ENCODE measurements at places on chromosomes 4 and X.

DNA sequence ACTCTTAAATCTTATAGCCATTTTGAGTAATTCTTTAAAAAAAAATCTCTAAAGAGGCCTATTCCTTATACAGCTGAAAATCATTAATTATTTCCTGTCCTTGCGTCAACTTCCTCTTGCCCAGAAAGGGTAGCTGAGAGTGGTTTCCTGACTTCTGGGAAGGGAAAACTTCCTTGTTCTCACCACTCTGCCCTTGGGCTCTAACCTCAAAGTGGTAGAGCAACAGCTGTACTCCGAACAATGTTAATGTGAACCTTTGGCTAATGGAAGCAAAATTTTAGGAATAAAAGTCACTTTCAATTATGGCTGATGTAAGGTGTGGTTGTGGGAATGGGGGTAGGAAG is 15.3 kb downstream of the KLHL2 start:
- no peak for DNase-seq

- DNase-seq = no peak
These were observed 107.0 kb downstream of the AGTR2 start for GRCh38 chrX:116277351-116278225.

GRCh38 chr4:4619821-4620220 is 78.0 kb upstream of the STX18 start:
- DNase-seq = no peak

GRCh38 chrX:146056511-146057081 is 239.0 kb downstream of the SLITRK2 start:
- no peak for DNase-seq

DNA sequence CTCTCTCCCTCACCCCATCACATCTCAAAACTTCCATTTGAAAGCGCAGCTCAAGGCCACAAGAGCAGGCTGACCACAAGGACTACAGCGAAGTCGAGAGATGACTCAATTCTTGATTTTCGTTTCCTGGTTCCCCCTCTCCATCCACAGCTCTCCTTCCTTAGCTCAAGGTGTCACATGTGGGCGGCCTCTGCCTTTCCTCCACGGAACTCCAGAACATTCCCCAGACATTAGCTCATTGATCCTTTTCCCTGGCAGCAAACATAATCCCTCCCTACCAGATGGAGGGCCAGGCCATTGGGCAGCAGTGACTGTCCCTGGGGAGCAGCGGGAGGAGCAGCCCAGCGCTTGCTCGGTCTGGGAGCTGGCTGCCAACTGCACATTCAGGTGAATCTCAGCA is 56.3 kb downstream of the CCDC149 start:
- no peak for DNase-seq

GRCh38 chrX:29699239-29699638 is 516.1 kb upstream of the MAGEB2 start:
- DNase-seq = no peak

DNA sequence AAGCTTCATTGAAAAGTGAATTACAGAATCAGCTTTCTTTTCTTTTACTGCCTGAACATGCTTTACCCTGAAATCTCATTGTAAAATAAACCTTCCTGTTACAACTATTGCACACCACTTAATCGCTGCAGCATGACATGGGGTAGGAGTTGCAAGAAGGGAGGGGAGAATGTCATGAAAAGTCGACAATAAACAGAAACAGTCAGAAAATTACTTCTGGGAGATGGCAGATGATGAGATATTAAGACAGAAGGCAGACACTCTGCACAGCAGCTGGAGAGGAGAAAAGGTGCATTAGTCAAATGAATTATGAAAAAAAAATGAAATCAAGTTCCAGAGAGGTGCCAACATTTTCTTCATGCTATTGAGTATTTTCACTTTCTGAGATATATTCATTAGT is 287.7 kb downstream of the PCDH7 start:
- DNase-seq = no peak

DNA sequence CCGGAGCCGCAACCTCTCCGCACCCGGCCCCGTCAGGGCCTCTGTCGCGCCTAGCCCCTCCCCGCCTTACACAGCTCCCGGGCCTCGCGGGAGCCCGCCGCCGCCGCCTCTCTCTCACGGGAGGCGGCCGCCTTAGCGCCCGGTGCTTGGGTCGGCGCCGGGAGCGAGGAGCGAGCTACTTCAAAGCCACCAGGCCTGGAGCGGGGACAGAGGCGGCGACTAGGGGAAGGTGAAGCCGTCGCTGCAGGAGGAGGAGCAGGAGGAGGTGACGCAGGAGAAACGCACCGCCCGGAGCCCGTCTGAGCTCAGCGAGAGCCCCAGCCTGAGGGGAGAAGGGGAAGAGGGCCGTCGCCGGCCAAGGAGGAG is 250 bp downstream of the USP9X start:
- DNase-seq = peak; percentile 55

DNA sequence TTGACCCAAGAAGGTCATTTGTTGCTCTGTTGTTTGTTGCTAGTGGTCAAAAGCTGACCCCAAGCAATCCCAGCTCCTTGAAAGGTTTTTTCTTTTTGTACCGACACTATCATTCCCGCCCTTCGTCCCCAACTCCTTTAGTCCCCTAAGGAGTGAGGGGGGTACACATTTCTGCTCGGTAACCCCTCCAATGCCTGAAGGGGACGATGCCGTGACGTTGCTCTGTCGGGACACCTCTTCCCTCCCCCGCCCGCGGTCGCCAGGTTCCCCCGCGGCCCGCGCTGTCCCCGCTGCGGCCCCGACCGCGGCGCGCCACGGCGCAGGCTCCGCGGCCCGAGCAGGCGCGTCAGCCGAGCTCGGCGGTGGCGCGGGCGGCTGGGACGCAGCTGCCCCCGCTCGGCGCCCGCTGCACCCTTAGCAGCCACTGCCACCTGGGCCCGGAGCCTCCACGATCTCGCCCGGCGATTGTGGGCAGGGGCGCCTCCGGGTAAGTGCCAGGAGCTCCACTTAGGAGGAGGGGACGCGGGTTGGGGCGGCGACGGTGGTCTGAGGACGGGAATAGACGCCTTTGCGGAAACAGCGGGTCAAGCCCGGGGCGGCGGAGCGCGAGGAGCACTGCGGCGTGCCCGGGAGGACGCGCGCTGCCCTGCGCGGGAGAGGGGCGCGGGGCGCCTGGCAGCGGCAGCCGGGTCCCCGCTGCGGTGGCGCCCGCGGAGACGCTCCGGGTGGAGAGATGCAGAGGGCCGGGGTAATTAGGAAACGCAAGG is at the start of gene GLRB:
GLRB (plus strand) TSS at position 340 of the 767 bp plus-strand sequence. CDS start 1,875 bp downstream, outside the sequence.
- peak; percentile 66 for DNase-seq

DNA sequence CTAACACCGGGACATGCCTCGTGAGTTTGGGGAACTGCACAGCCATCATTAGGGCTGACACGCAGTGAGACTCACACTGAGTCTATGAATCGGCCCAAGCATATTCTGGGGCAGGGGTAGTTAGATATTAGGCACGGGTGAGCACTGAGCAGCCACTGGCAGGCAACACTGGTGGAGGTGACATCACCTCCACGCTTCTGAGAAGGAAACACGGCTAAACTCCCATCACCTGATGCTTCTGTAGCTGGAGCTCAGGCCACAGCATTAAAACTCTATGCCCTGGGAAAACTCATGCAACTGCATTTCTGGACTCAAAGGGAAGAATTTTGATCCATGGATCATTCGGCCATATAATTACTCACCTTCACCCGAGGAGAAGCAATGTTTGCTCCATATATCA is 100.8 kb upstream of the OTUD4 start:
- no peak for DNase-seq

DNA sequence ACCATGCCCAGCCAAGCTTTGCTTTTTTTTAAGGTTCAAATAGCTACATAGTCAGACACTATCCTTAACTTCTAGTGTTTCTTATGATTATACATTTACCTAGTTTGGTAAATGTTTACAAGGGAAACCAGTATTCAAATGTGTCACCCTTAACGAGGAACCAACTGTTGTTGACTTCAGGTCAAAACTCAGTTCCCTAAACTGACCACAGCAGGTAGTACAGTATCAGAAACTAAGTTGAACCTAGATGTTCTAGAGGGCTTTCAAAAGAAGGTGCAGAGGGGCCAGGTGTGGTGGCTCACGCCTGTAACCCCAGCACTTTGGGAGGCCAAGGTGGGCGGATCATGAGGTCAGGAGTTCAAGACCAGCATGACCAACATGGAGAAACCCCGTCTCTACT is 11.3 kb downstream of the GPC4 start:
- no peak for DNase-seq

DNA sequence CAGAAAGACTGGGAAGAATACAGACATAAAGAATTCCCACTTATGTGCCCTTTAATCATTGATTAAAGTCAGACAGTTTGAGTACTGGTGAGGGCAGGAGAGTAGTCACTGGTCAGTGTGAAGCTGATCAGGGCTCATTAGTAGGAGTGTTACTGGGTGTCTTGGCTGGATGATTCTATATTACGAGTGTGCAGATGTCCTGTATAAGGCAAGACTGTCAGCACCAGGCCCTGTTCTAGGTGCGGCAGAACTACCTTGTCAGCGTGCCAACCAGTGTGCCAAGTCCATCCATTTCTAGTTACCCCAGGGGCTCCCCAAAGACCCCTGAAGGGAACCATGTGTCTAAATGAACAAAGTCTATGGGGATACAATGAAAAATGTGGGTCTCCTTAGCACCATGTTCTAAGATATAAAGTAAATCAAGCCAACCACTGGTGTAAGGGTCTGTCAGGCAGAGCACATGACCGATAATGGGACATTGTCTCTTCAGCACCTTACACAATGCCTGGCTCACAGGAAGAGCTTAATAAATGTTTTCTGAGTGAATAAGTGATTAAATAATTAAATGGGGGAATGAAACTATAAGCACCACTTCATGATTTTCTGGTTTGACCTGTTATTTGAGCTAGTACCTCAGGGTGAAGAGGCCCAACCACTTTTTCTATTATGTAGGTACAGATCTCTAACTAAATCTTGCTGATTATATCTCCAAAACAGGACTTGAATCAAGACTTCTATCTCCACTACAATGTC is 205.0 kb downstream of the CAMK2D start:
- DNase-seq = no peak

DNA sequence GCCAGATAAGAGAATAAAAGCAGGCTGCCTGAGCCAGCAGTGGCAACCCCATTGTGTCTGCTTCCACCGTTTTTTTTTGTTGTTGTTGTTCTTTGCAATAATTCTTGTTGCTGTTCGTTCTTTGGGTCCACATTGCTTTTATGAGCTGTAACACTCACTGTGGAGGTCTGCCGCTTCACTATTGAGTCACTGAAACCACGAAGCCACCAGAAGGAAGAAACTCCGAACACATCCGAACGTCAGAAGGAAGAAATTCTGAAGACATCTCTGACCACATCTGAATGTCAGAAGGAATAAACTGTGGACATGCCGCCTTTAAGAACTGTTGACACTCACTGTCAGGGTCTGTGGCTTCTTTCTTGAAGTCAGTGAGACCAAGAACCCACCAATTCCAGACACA is 110.5 kb downstream of the PCDH18 start:
- no peak for DNase-seq

DNA sequence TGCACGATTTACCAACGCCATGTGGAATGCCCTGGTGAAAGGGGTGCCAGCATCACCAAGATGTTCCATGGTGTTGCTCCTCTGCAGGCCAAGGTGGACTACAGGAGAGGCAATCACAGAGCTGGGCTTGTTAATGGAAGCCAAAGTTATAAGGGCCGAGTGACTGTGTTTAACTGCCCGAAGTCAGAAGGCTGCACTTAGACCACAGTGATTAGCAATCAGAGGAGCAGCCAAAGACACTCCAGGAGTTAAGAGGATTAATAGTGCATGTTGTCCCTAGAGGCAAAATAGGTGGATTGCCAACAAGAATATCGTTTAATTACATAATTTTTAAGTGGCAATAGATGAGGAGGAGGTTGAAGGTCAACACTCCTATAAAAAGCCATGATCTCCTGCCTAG is 22.8 kb upstream of the SLC25A43 start:
- no peak for DNase-seq

GRCh38 chrX:43940816-43941474 is 32.2 kb downstream of the NDP start:
- DNase-seq = no peak

DNA sequence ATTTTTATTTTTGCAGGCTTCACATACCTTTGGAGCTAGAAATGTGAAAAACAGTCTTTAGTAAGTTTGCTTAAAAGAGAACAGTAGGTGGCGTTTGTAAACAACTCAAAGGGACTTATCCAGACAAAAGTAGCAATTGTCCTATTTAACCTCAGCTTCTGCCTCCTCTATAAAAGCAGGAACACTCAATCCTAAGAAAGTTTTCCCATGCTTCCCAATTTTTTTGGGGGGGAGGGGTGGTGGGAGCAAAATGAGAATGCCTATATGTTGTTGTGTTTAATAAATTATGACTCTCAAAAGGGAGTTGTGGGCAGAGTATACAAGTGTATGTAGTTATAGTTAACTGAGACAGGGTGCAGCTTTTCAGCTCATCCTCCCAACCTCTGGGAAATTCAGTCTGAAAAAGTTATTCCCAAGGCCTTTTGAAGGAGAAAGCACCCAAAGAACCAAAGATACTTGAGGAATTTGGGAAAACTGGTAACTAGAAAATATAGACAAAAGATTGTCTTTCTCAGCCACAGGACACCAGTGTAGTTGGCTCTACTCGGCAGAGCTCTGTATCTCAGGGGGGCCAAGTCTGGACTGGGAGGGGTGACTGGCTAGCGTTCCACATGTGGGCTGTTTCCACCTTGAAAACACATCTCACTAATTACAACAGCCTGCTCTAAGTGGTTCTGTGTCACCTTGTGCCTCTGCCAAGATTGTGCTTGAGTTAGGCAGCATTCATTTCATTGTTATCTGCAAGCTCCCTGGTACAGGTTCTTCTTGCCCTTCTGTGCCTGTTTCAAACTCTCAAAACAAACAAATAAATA is 2.8 kb downstream of the SFRP2 start:
- DNase-seq = no peak

GRCh38 chr4:73381214-73381613 is 22.9 kb upstream of the ALB start:
- no peak for DNase-seq

DNA sequence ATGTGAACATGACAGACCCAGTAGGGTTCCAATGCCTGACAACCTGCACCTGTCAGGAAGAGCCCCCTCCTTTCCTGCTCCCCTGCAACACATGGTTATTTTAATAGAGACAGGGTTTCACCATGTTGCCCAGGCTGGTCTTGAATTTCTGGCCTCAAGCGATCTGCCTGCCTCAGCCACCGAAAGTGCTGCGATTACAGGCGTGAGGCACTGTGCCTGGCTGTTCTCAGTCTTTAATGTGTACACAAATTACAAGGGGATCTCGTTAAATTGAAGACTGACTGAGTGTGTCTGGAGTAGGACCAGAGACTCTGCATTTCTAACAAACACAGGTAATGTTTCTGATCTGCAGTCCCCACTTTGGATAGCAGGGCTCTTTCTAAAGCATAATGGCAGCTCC is 55.4 kb downstream of the NPNT start:
- peak; percentile 73 for DNase-seq

- DNase-seq = no peak
These were observed 31.1 kb downstream of the RAB40AL start for GRCh38 chrX:102968216-102968615.

DNA sequence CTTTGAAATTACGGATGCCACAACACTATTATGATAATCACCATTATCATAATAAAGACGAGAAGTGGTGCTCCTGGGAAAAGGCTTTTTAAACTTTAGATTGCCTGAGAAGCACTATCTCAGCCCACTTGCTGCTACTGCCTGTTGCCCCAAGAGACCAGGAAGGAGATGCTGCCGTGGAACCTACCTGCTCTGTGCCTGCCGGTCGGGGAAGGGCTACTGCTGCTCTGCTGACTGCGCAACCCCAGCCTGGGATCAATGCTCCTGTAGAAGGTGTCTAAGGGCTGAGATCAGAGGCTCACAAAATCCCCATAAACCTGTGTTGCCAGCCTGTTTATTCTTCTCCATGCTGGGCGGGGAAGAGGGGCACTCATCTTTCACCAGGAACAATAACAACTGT is 145.3 kb upstream of the VCX3B start:
- peak; percentile 1 for DNase-seq

Data from NCI-H146 (cell line).